ENCODE measurements at places on chromosomes 5 and 9.

DNA sequence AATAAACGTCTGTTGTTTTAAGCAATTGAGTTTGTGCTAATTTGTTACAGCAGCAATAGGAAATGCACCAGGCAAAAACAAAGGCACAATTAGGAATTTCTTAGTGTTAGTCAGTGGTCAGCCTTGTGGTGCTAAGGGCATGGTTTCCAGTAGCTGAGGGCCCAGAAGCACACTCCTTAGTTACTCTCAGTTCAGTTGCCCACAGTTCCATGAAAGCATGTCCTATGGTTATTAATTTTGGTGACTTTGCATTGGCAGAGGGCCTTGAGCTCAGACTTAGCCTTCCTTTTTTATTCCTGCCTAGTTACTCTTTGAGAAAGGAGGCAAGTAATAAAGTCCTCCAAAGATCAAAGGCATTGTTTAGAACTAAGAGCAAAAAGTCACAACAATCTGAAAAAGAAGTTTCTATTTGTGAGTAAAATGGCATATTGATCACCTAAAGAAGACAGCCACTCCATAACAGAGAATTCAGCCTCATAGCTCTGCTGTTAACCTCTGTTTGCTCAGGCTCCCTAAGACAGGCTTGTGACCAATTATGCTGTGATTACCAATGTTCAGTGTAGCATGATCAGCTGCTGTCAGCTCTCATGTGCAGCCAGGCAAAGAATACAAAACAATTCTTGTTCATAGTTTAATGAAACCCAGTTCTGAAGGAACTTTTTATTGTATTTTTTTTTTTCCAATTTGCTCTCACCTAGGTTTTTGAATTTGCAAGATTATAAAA is 57.0 kb upstream of the MROH2B start:
- H3K27me3 ChIP-seq, result no peaks in the 10 kb centered on the region
- H3K4me1 ChIP-seq, result no peaks in the 10 kb centered on the region
- no peak overlapping the region for H3K27ac ChIP-seq
- no peak overlapping the region for H3K4me3 ChIP-seq
- no peaks in the 10 kb centered on the region for H3K36me3 ChIP-seq
- no peak for DNase-seq

- H3K4me1 ChIP-seq, result no peaks in the 10 kb centered on the region
- no peak for DNase-seq
- no peak overlapping the region for H3K27ac ChIP-seq
- no peaks in the 10 kb centered on the region for H3K36me3 ChIP-seq
- no peaks in the 10 kb centered on the region for H3K27me3 ChIP-seq
These were observed 317.8 kb upstream of the RGMB start for GRCh38 chr5:98455665-98456064.

DNA sequence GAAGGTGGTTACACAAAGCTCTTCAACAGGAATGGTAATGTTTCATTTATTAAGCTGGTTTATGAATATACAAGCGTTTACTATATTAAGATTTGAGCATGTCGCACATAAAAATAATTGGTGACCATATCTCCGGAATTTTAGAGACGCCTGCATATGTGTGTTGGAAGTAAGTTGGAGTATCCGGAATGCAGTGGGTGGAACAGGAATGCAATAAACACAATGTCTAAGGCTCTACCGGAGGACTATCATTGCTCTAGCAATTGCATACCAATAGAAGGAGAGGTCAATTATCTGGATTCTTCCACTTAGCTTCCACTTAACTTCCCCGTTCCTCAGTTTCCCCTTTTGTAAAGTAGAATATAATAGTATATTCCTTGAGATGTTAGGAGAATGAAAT is 1.1 kb upstream of the CEP78 start:
- H3K27me3 ChIP-seq, result no peaks in the 10 kb centered on the region
- H3K4me1 ChIP-seq, result peaks cover 20% of the 10 kb centered on the region
- H3K36me3 ChIP-seq, result no peaks in the 10 kb centered on the region
- no peak overlapping the region for H3K27ac ChIP-seq
- H3K4me3 ChIP-seq, result peak overlapping the region; percentile 89
- no peak for DNase-seq

DNA sequence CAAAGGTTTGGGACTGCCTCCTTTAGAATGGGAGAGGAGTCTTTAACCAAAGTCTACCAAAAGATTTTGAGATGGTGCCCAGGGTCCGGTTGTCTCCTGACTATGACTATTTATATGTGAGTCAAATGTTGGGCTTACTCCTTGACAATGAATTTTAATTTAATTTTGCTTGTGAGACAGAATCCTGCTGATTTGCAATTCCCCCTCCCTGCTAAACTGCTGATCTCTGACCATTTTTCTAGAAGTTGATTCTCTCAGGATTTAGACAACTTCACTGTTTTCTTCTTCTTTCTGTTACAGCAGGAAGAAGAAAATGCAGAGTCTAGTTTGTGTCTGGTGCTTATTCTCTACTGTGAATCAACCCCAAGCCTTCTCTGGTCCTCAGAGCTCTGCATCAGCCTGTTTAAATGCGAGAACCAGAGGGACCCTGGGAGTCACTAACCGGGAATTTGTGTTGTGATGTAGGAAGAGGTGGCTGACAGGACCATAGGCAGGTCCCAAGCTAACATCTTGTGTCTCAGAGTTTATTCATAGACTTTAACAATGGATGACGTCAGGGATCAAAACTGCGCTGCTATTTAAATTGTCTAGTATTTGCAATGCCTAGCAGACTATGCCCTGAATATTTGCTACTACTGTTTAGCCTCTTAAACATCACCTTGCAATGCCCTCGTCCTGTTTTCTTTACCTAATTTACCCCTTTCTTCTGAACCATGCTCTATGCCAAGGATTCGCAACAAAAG is 124.0 kb upstream of the TAF11L2 start:
- no peak overlapping the region for H3K4me3 ChIP-seq
- no peaks in the 10 kb centered on the region for H3K27me3 ChIP-seq
- no peak for DNase-seq
- H3K27ac ChIP-seq, result no peak overlapping the region

- H3K36me3 ChIP-seq, result no peaks in the 10 kb centered on the region
- no peaks in the 10 kb centered on the region for H3K27me3 ChIP-seq
- H3K27ac ChIP-seq, result no peak overlapping the region
These were observed 59.6 kb downstream of the ARHGAP26 start for GRCh38 chr5:142829801-142830220.

DNA sequence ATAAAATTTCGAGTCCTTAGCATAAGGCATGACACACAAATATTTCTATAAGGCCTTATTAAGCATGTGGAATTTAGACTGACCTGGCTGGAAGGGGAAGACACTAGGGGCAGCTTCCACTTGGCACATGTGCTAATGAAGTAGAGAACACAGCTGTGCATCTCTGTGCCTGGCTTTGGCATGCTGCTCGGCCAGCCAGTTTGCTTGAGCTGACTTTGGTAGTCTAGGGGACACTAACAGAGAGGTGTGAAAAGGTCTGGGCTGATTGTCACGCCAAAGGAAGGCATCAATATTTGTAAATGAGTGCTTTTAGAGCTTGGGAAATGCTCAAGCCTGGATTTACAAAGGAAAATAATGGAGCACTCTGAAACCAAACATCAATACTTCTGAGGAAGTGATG is 723.7 kb downstream of the PRELID2 start:
- no peaks in the 10 kb centered on the region for H3K27me3 ChIP-seq
- H3K36me3 ChIP-seq, result no peaks in the 10 kb centered on the region
- DNase-seq, result no peak
- no peak overlapping the region for H3K27ac ChIP-seq
- H3K4me3 ChIP-seq, result no peak overlapping the region

DNA sequence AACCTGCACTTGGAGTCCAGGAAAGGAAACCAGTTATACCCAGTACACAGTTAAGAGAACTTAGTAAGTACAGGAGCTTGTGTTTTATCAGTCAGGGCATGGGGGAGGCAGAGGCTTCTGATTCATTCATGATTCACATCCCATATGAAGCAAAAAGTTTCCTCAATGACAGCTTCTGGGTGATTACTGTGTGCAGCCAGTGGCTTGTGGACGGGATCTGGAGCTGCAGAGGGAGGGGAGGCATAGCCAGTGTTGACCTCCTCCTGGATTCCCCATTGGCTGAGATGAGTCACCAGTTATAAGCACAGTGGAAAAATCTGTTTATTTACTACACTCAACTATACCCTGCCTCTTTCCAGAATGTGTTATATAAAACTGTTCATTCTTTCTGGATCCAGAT is 17.7 kb downstream of the IL31RA start:
- no peak overlapping the region for H3K27ac ChIP-seq
- H3K4me1 ChIP-seq, result no peaks in the 10 kb centered on the region
- no peaks in the 10 kb centered on the region for H3K27me3 ChIP-seq
- H3K36me3 ChIP-seq, result no peaks in the 10 kb centered on the region
- DNase-seq, result no peak

GRCh38 chr5:33690374-33691135 is 201.2 kb downstream of the ADAMTS12 start:
- H3K4me3 ChIP-seq, result no peak overlapping the region
- no peak for DNase-seq
- no peaks in the 10 kb centered on the region for H3K36me3 ChIP-seq
- no peaks in the 10 kb centered on the region for H3K4me1 ChIP-seq
- H3K27ac ChIP-seq, result no peak overlapping the region
- H3K27me3 ChIP-seq, result no peaks in the 10 kb centered on the region

DNA sequence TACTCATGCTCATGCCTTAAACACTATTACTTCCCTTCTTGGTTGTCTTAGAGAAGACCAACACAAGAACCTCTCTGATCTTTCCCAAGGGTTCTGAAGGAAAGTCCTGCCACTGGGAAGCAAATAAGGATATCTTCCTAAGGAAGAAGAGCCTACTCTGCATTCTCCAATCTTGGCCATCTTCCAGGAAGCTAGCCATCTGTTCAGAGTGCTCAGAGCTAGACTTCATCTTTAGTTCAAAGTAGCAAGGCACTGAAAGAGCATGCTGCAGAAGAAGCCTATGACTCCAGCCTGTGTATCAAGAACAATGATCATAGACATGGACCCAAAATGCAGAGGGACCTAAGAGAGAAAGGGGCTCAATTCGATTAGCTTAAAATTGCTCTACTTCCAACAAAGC is 114.7 kb downstream of the KIAA0825 start:
- H3K4me1 ChIP-seq, result no peaks in the 10 kb centered on the region
- no peak overlapping the region for H3K4me3 ChIP-seq
- no peaks in the 10 kb centered on the region for H3K27me3 ChIP-seq
- H3K36me3 ChIP-seq, result no peaks in the 10 kb centered on the region

GRCh38 chr9:85859765-85860164 is 81.2 kb upstream of the NAA35 start:
- H3K27ac ChIP-seq, result no peak overlapping the region
- H3K4me1 ChIP-seq, result no peaks in the 10 kb centered on the region
- no peak for DNase-seq

DNA sequence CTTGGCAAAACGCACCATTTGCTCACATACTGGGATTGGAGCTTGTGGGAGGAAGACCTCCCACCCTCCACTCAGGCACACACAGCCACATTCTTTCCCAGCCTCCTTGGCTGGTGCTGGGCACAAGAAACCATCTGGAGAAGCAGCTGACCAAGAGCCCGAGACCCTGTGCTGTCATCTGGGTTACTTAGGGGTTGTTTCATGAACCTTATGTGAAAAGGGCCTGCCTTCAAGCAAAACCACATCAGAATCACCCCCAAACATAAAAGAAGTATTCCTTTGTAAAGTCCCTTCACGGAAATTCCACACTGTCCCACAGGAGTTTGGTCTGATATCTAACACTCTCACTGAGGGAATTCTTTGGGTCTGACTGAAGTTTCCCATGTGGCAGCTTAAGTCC is 172.1 kb downstream of the NR3C1 start:
- no peak overlapping the region for H3K27ac ChIP-seq
- no peaks in the 10 kb centered on the region for H3K36me3 ChIP-seq
- no peak overlapping the region for H3K4me3 ChIP-seq
- H3K4me1 ChIP-seq, result peaks cover 14% of the 10 kb centered on the region
- no peaks in the 10 kb centered on the region for H3K27me3 ChIP-seq
- no peak for DNase-seq

GRCh38 chr5:432928-433791 is 9.8 kb upstream of the EXOC3 start:
- H3K4me3 ChIP-seq, result no peak overlapping the region
- H3K27me3 ChIP-seq, result no peaks in the 10 kb centered on the region
- no peak overlapping the region for H3K27ac ChIP-seq
- no peak for DNase-seq

DNA sequence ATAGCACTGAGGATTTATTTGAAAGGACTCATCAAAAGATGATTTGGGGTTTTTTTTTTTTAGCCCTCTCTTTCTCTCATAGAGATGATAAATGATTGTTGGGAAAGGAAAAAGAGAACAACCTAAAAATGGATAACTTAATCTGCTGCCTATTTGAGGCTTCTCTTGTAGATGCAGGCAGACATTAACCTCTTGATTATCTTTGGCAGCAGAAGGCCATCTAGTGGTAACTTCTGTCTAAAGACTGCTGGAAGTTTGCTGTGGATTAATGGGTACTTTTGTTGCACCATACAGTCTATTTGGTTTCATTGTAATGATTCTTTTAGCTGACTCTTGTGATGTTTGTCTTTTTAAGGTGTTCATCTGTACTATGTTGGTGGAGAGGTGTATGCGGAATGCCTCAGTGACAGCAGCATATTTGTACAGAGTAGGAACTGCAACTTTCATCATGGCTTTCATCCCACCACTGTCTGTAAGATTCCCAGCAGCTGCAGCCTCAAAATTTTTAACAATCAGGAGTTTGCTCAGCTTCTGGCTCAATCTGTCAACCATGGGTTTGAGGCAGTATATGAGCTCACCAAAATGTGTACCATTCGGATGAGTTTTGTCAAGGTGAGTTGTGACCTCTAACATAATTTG is 18.8 kb downstream of the SMIM32 start:
- peaks cover 4% of the 10 kb centered on the region for H3K36me3 ChIP-seq
- H3K27me3 ChIP-seq, result no peaks in the 10 kb centered on the region
- no peaks in the 10 kb centered on the region for H3K4me1 ChIP-seq
- H3K27ac ChIP-seq, result no peak overlapping the region
- DNase-seq, result no peak

DNA sequence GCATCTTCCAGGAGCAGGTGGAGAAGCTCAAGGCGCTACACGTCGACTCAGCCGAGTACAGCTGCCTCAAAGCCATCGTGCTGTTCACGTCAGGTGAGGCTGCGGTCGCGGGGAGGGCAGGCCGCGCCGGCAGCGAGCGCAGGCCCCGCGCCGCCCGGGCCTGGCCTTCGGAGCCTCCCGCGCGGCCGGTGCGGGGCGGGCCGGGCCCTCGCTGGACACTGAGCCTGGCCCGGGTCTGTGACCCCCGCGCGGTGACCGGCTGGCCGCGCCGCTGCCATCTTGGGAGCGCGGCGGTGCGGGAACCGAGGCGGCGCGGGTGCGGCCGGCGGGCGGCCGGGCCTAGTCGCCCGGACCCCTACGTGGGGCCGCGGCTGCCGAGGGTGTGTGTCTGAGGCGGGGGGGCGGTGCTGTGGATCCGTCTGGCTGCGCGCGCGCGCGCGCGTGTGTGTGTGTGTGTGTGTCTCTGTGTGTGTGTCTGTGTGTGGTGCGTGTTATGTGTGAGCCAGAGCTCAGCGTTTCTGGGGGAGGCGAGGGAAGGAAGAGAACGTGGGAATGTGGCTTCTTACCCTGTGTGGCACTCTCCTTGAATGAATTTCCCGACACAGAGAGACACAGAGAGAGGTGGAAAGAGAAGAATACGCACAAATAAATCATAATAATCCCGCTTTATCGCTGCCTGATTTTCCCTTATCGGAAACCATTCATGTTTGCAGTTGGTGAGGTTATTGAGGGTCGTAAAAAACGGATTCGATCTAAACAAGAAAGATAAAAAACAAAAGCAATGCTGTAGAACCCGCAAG is 5.5 kb downstream of the NR2F1 start:
- peak overlapping the region; percentile 89 for H3K4me3 ChIP-seq
- peaks cover 30% of the 10 kb centered on the region for H3K4me1 ChIP-seq
- H3K36me3 ChIP-seq, result peaks cover 20% of the 10 kb centered on the region

Data from spinal cord (tissue), 10 donors.